ENCODE measurements at places on chromosomes 16 and 17.

- no peak for DNase-seq
Measured at GRCh38 chr17:207775-208174, 26.3 kb upstream of the DOC2B start.

GRCh38 chr17:1989135-1989534 is 36.0 kb downstream of the RTN4RL1 start:
- DNase-seq: no peak

GRCh38 chr17:4536742-4537411 is 18.3 kb downstream of the MYBBP1A start:
- DNase-seq: no peak

GRCh38 chr16:49854796-49855203 is 1.1 kb downstream of the ZNF423 start:
- DNase-seq: no peak

GRCh38 chr17:64778240-64779097 is 116.4 kb upstream of the SMURF2 start:
- DNase-seq: no peak

GRCh38 chr17:6366221-6366666 is 68.7 kb downstream of the AIPL1 start:
- DNase-seq: no peak

DNA sequence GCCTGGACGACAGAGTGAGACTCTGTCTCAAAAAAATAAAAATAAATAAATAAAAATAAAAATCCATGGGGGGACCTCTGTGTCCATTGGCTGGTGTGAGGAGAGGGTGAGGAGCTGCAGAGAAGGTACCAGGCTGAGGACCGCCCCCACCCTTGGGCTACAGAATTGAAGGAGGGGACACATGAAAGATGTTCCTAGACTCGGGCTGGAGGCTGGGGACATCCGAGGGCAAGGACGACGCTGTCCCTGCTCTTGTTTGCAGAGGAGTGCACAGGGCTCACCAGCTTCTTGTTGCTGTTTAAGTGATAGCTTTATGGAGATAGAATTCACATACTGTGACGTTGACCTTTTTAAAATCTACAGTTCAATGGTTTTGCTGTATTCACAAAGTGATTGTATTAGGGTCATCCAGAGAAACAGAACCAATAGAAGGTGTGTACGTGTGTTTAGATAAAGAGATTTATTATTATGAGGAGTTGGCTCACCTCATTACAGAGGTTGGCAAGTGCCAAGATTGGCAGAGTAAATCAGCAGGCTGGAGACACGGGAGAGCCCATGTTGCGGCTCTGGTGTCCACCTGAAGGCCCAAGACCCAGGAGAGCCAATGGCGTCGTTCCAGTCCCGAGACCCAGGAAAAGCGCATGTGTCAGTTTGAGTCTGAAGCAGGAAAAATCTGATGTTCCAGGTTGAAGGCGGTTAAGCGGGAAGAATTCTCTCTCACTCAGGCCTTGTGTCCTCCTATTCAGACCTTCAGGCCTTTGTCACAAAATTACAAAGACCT is 320.7 kb downstream of the SEC14L1 start:
- no peak for DNase-seq

DNA sequence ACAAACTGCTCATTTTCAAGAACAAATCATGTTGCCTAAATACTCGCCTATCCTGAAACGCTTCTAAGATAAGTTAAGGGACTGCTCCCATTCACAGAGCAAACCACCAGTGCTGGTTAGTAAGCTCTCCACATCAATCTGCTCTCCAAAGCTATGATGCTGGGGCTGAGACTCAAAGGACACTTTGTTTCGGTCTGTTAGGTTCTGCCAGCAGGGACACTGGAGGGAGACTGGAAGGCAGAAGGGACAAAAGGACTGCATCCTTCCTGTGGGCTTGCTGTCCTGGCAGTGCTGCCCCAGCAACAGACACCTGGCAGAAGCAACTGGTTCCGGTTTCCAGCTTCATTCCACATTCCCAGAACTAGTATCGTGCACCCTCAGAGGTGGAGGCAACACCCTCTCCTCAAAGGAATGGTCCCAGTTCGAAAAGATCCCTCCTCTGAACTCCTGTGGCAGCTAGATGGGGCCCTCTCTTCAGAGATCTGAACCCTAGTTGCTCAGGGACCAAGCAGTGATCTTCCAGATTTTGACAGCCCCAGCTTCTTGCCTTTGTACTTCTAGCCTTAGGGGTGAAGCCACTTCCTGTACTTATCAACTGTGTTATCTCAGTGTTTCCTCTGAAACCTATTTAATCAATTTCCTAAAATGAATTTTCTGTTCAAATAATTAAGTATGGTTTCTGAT is 73.4 kb upstream of the GSG1L start:
- DNase-seq: peak; percentile 33

GRCh38 chr16:87845807-87846619 is 23.3 kb downstream of the SLC7A5 start:
- no peak for DNase-seq

All from dermis blood vessel endothelial cell (primary cell).